Inflammatory macrophage (primary cell): ENCODE measurements at places on chromosomes 4 and X.

DNA sequence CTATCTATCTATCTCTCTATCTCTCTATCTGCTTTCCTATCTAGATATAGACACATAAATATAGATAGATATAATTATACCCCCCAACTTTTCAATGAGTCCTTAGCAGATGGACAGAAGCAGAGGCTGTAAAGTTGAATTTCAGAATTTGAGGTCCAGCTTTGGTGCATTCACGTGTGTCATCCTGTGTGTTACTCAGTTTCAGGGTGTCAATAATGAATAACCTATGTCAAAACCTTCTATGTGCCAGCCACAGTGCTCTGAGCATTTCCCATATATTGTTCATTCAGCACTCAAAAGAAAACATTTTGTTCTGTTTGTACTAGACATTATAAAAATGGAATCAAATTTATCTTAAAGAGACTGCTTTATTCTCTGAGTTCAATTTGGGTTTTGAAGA is 310.0 kb downstream of the ARHGAP24 start:
- no peak for DNase-seq

GRCh38 chrX:125202591-125203248 is 117.0 kb upstream of the TEX13C start:
- DNase-seq: no peak

GRCh38 chrX:153766098-153766817 is 2.2 kb downstream of the PLXNB3 start:
- no peak for DNase-seq

GRCh38 chr4:121873604-121874003 is 3.3 kb upstream of the BBS7 start:
- DNase-seq: no peak

- DNase-seq: no peak
These were observed 116.6 kb upstream of the LCORL start for GRCh38 chr4:18138076-18138665.

- no peak for DNase-seq
These were observed 19.7 kb downstream of the CPEB2 start for GRCh38 chr4:15021946-15022345.

DNA sequence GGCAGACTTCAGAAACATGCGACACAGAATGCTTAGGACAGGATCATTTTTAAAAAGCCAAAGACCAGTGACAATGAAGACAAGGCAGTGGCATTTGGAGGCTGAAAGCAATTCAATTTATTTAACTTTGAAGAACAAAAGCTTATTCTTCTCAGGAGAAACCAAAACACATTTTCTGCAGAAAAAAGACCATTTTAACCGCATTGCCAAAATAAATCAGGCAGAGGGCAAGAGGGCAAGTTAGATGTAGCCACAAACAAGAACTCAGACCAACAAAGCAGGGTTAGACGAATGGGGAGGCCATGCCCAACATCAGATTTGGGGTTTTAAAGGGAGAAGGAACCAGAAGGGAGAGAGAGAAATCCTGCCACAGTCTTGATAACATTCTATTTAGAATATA is 58.9 kb downstream of the RELL1 start:
- DNase-seq: no peak

- no peak for DNase-seq
These were observed 67.1 kb downstream of the SHROOM2 start for GRCh38 chrX:9853307-9853706.

- DNase-seq: no peak
These were observed 73.0 kb downstream of the USP46 start for GRCh38 chr4:52586069-52586468.

DNA sequence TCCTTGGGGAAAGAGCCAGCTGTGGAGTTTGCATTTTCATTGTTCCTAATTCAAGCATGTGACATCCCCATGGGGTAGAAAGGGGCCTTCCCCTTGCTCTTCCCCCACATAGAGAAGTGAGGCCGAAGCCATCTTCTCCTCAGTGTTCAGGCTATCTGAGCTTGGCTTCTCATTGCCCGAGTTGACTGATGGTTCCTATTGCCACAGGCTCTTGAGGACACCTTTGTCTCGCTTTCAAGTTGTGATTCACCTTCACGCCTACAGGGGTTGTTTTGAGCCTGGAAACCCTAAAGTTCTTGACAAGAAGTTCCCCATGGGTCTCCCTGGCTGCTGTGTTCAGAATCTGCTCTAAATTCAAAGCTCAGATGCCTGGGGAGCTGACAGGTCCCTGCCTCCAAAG is 25.0 kb downstream of the CCNQ start:
- no peak for DNase-seq
